ENCODE measurements at places on chromosomes 3 and 15.

GRCh38 chr15:51274956-51275355 lies 63.4 kb downstream of the CYP19A1 start:
- no peak for DNase-seq

DNA sequence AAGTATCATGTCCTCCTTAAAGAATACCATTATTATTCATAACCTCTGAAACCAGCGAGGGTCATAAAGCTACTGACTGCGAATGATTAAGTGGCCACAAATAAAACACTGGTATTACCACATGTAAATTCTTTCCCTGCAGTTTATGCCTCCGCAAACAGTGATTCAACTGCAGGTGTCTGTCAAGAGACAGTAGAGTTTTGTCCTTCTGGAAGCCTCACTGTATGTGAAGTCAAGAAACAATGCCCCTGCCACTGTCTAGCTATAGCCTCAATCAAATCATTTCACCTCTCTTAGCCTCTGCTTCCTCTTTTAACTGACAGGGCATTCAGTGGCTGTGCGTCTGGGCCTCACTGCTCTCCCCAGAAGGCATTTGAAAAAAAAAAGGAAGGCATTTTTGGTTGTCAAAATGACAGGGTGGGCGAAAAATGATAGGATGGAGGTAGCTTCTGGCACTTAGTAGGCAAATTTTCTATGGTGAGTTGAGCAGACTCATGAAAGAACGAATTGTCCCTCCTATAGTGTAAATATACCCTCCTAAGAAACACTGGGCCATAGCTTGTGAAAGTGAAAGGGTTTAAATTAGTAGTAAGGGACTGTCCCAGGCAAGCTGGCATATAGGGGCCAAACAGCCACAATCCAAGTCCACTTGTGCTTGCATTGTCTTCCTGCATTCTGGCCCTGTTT lies 66.7 kb downstream of the FILIP1L start:
- DNase-seq = peak; percentile 66

DNA sequence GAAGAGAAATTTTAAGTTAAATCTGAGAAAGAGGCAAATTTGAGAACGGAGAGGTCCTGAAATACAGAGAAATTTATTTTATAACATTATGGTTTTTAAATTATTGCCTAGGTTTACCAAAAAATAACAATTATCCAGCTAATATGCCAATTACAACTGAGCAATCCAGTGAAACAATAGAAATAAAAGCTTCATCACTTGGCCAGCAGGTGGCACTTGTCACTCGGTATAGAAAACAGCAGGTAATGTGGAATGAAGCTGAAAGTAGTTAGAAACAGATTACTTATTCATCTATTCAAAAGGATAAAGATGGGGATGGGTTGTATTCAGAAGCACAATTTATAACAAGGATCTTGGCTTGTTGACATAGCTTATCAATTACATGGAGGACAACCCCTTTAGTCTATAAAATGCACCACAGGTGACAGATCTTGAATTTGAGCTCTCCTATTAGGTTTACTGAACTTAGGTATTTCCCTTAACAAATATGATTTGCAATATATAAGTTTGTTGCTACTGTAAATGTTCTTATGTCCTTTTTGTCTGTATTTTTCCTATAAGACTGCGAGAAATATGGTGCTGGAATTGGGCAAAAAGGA lies 70.1 kb upstream of the GUCA1C start:
- peak; percentile 43 for DNase-seq

- no peak for DNase-seq
Observed at GRCh38 chr15:68910816-68911215, 19.5 kb upstream of the SPESP1 start.

DNA sequence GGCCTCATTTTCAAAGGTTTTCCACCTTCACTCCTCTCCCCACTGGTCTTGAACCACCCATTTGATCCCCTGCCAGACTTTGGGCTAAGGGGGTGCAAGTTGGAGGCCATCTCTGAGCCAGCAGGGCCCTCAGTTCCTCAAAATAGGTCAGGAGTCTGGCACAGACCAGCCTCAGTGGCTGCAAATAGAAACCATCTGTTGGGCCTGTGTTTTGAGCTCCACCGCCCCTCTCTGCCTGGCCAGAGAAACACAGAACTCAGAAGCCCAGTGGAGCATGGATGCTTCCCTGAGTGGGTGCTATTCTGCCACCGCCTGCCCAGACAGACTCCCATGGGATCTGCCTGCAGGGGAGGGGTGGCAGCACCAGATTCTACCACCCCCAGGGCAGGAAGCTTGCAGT lies 56.3 kb downstream of the CORO2B start:
- peak; percentile 73 for DNase-seq

DNA sequence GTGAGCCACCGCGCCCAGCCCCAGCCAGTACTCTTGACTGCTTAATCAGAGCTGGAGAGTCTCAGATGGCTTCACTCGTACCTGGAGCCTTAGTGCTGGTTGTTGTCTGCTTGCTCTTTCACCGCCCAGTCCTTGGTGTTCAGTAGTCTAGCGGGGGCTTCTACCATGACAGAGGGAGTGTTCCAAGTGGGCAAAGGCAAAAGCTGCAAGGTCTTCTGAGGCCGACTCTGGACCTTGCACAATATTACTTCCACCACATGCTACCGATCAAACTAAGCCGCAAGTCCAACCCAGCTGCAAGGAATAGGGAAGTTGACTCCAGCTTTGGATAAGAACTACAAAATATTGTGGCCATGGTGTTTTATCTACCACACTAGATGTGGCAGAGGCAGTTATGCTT lies 6.6 kb downstream of the PARL start:
- no peak for DNase-seq

DNA sequence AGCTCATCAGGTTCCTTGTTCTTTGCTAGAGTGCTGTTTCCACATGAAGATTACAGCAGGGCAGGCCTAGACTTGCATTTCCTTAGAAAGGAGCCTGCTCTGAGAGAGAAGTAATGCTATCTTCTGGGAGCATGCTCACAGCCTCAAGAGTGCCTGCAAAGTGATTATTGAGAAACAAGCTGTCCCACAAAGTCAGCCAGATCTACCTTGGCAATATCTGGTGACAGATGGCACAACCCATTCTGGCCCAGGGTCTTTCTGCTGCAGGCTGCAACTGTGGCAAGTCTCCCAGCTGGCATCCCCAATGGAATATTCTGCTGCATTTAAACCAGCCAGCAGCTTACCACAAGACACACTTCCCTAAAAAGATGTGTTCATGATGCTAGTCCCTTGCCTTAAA lies 29.3 kb downstream of the MTMR10 start:
- DNase-seq = no peak

- no peak for DNase-seq
Observed at GRCh38 chr3:70224337-70224736, 88.1 kb downstream of the MDFIC2 start.

Data from GM03348 (cell line).